ENCODE measurements at places on chromosomes 5 and 9.

GRCh38 chr9:8070779-8071444, 271.3 kb upstream of the DMAC1 start:
- no peak for DNase-seq

GRCh38 chr5:78841767-78842166, 143.3 kb downstream of the ARSB start:
- no peak for DNase-seq

GRCh38 chr5:108251350-108251749, 130.5 kb downstream of the FBXL17 start:
- DNase-seq, result no peak

DNA sequence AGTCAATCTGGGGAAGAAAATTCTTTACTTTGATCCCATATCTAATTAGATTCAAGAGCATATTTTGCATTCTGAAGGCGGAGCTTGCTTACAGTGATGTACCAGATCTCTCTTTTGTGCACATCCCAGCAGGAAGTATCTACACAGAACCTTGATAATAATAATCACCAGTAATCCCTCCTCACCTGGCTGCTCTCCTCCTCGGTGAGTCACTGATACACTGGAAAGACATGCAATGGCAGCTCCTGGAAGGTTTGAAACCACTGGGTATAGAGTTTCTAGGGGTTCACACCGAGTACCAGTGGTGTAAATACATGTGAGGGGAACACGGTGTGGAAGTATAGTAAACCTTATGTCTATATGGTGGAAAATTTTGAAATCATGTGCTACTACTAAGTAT, 205.5 kb upstream of the TARS1 start:
- DNase-seq, result no peak

DNA sequence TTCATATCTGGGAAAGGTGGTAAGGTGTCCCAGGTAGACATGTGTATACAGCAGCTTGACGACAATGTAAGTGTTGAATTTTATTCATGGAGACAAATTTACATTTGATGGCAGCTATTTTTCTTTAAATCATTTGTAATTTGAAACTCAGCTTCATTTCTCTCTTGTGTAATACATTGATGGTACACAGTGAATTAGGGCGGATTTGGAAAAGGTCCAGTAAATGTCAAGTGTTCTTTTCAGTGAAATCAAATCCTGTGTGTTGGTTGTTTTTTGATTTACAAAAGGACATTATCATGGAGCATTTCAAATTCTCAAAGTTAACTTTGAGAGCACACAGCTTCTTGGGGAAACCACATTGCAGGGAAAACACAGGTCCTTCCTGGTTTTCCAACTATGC, 30.0 kb upstream of the PCSK1 start:
- no peak for DNase-seq

DNA sequence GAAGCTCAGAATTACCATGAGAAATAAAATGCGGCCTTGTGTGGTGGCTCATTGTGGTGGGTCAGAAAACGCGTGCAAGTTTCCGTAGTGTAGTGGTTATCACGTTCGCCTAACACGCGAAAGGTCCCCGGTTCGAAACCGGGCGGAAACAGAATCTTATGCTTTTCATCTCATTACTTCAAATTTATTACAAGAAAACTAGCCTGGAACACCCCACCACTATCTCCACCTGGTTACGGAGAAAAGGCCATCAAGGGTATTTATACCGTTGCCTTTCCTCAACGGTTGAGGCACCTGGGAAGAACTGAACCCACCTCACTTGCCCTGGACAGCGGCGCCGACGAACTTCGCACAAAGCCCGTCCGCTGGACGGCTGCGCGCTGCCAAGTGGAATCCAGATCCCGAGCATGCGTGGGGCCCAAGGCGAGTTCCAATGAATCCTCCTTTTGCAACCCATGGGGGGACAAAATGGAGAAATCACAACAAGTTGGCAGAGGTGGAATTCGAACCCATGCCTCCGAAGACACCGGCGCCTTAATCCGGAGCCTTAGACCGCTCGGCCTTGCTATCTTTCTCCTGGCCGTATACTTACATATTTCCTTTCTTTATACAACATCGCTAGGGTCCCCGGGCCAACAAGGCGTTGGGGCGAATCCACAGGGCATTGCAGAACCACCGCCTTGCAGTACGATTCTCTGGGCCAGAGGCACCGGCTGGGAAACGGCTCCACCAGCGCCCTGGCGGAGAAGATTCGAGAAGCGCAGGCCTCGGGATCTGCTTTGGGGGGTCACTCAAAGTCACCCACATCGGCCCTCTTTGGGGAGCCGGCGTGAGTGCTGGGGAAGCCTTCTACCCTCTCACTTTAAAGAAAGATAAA, 16.9 kb downstream of the OR2V2 start:
- peak; percentile 62 for DNase-seq

GRCh38 chr5:114544561-114544960, 182.7 kb downstream of the KCNN2 start:
- no peak for DNase-seq

- DNase-seq, result no peak
Observed at GRCh38 chr5:122947372-122947771, 89.2 kb downstream of the PPIC start.

GRCh38 chr5:148336704-148337435, 1.5 kb downstream of the SPINK9 start:
- no peak for DNase-seq

DNA sequence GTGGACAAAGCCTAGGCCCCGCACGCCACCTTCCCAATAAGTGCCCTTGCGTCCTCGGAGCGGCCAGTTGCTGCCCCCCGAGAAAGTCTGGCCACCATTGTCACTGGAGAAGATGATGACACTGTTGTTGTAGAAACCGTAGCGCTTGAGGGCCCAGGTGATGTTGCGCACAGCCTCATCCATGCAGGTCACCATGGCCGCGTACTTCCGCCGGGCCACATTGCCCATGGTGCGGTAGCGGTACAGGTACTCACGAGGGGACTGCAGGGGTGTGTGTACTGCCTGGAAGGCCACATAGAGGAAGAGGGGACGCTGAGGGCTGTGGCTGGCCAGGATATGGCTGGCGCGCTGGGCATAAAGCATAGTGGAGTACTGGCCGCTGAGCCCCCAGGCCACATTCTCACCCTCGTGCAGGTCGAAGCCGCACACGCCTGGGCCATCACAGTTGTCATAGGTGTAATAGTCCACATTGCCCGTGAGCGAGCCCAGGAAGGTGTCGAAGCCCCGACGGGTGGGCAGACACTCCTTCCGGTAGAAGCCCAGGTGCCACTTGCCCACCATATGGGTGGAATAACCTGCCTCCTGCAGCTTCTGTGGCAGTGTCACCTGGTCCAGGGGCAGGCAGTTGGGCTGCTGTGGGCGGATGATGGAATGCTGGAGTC, 4.6 kb downstream of the ARSI start:
- no peak for DNase-seq

DNA sequence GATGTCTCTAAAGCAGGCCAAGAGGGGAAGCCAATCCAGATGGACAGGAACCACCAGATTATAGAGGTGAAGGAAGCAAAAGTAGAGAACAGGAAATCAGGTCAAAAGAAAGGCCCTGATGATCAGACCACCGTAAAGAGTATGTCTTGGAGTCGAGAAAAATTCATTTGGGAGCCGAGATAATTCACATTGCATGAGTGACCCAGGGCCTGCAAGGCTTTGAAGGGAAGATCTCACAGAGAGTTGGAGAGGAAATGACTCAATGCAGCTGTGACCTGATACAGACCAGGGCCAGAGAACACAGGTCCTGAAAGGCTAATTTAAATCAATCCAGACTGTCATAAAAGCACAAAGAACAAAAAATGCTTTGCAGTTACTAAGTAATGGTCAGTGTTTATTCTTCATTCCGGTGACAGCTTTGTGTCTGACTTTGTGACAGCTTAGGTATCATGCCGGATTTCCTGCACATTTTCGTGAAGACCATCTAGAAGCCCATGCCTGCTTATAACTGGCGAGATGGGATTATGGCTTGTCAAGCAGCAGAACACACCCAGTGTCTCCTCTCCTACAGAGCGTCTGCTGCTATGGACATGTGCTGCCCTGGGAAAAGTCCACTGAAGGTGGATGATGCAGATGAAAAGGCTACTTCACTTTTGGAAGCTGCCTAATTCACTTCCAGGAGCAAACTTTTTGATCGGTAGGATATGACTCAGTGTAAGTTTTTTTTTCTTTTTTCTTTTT, 5.8 kb upstream of the ACTBL2 start:
- DNase-seq, result peak; percentile 50

- no peak for DNase-seq
Observed at GRCh38 chr9:69918322-69918721, 97.7 kb downstream of the CFAP95 start.

DNA sequence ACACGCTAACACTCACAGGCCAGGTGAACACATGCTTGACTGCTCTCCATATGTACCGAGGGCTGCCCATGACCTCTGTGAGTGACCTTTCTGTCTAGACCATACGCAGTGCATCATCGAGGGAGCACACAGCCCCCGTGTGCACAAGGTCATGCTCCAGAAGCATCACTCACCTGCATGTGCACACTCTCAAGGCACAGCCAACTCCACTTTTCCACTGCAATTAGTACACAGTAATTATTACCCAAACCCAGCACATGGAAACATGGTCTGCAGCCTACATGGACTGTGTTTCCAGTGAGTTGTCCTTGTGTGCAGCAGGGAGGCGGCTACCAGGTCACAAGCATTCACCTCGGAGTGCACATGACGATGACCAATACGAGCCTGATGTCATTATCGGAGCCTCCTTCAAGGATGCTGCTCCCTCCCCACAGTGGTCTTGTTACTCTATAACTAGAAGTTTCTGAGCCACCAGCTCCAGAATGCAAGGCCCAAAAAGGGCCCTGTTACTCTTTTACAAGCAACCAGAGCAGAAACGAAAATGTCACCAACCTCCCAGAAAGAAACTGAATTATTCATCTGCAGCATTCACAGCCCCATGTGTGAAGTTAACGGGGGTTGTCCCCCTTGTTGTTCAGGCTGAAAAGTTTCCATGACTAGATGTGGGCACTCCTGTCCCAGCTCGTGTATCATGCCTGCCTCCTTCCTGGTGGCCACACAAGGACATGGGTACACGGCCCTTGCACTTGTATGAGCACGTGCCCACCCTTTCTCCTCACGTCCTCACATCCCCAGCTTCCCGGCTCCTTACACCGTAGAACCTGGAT, 31.2 kb downstream of the SEMA4D start:
- DNase-seq, result no peak

- DNase-seq, result no peak
Observed at GRCh38 chr9:136002881-136003280, 41.7 kb upstream of the UBAC1 start.

- no peak for DNase-seq
Observed at GRCh38 chr9:122020398-122020797, 72.7 kb downstream of the TTLL11 start.

GRCh38 chr5:83720836-83721537, at the start of gene HAPLN1:
Gene HAPLN1 (minus strand): TSS chr5:83720855. CDS start chr5:83673523, 47,332 bp downstream.
- no peak for DNase-seq

GRCh38 chr5:81533629-81534405, 139.9 kb upstream of the ACOT12 start:
- DNase-seq, result no peak

DNA sequence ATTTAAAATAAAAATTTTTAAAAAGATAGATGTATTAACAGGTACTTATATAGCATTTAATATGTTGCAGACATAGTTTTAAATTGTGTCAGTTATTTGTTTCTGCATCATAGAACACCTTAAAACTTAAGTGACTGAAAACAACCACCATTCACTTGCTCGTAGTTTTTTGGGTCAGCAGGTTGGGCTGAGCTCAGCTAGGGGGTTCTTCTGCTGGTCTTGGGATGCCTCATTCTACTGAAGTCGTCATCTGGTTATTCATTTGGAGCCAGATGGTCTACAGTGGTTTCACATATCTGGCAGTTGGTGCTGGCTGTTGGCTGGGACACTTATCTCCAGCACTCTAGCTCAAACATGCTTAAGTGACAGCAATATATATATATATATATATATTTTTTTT, 29.6 kb downstream of the PSAT1 start:
- no peak for DNase-seq

GRCh38 chr9:87959916-87960581, 14.3 kb downstream of the CDK20 start:
- peak; percentile 17 for DNase-seq

DNA sequence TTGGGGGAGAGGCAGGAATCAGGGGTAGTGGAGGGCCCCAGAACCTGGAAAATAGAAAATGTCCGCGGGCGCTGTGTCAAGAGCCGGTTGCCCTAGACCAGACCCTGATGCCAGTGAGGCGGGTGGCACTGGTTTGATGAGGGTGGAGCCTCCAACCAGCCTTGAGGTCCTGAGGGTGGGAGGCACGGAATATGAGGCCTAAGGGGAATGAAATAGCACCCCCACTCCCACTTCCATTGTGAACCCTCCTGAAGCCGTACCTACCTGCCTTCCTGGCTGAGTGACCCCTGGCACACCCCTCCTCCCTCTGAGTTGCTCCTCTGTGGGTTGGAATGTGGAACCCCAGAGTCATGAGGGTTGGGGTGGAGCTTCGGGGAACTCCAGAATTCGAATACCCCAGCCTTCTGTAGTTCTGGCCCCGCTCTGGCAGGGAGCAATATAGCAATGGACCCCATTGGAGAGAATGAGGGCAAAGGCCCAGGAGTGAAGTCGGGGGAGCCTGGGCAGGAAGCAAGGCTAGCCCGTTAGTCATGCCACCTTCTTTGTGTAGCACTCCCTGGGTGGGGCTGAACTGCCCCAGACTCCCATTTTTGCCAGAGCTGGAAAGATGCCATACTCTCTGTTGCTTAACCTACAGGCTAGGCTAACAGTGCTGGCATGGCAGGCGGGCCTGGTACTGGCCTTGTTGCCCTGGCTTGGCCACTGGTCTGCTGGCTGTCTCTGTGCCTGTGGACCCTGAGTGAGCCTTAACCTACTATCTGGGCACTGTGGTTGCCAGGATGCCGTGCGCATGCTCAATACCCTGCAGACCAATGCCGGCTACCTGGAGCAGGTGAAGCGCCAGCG, 1.0 kb downstream of the FPGS start:
- peak; percentile 36 for DNase-seq

DNA sequence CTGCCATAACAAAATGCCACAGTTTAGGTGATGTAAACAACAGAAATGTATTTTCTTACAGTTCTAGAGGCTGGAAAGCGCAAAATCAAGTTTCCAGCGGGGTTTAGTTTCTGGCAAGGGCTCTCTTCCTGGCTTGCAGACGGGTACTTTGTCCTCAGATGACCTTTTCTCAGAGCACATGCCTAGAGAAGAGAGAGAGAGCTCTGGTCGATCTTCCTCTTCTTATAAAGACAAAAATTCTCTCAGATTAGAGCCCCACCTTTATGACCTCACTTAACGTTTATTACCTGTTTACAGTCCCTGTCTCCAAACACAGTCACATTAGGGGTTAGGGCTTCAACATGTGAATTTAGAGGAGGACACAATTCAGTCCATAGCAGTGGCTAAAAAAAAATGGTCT, 119.7 kb downstream of the CETN3 start:
- no peak for DNase-seq

- no peak for DNase-seq
Observed at GRCh38 chr9:137127301-137128157, 11.4 kb upstream of the GRIN1 start.

DNA sequence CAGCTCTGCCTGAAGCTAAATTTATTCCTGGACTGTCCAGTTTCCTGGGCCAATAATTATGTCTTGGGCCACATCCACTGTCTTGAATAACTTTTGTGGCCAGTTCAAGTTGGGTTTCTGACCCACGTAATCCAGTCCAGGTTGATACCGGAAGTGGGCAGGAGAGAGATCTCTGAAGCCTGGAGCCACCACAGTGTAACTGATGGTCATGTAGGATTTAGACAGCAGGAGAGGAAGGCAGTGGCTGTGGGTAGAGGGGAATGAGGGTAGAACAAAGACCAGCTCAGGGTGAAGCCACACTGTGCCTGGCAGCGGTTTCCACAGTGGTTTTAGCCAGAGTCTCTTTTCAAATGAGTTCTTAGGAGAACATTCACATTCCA, 30.2 kb downstream of the SH3PXD2B start:
- no peak for DNase-seq

Measured in HFFc6 (cell line).